ENCODE measurements at places on chromosomes 12 and 14.

GRCh38 chr12:95054206-95054605 is 19.2 kb downstream of the NR2C1 start:
- DNase-seq = no peak

- no peak for DNase-seq
Observed at GRCh38 chr12:13117029-13117428, 13.6 kb upstream of the GSG1 start.

- no peak for DNase-seq
Observed at GRCh38 chr12:16323010-16323409, 24.4 kb upstream of the MGST1 start.

DNA sequence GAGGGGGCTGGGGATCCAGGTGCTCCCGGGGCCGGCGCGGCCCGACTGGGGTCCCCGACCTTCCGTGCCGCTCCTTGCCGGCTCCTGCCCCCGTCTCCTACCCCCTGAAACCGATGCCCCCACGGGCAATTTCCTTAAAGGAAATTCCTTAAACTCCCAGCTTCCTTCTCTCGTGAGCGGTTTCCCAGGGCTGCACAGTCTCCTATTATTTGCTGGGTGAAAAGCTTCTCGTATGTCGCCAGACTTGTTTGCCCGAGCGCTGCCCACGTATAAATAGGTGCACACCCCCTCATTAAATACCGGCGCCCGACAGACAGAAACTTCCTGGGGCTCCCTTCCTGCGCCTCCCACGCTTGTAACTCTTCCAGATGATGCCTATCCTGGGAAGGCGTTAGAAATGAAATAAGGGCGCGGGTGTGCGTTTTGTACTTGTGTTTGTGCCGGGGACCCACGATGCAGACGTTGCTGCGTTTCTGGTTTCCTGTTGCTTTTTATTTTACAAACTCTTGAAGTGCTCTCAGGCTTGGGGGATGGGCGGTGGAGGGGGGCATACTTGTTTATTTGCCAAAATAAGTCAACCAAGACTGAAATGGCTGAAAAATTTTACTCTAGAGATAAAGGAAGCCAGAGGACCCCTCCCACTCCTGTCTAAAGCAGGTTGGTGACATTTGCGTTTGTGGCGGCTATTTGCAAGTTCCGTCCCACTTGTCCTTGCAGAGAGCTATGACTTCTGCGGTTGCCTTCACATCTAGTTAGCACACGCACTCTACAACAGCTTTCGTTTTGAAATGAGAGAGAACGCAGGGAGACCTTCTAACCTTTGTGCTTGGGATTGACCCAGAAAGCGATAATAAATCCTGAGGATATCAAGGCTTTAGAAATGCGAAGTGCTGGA is 1.0 kb downstream of the HIP1R start:
- peak; percentile 59 for DNase-seq

DNA sequence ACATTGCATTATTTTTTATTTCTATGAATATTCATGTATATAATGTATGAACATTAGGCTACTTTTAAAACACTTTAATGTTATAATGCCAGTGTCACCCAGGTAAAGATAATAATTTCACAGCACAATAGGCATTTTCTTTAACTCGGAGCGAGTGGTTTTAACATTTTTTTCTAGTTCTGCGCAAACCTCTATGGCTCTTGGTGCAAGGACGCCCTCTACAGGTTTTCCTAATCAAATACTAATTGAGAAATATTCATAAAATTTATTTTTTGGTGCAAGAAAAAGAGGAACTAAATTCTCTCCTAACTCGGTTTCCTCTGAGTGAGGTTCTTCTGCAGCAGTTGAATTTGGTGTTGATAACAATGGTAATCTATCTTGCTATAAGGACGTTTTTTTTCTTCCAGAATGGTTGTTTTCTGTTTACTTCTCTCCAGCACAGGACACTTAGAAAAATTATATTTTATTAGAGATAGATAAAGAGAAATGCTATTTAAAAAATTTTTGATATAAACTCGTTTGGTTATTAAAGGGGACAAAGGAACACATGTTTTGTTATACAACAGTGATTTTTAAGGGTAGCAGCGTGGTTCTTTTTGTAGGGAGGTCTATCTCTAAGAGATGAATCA is 2.4 kb upstream of the WIF1 start:
- DNase-seq = no peak
